ENCODE measurements at places on chromosomes 12 and 14.
A peak's percentile ranks its signal among the peaks of the same experiment; 100 is the strongest.

DNA sequence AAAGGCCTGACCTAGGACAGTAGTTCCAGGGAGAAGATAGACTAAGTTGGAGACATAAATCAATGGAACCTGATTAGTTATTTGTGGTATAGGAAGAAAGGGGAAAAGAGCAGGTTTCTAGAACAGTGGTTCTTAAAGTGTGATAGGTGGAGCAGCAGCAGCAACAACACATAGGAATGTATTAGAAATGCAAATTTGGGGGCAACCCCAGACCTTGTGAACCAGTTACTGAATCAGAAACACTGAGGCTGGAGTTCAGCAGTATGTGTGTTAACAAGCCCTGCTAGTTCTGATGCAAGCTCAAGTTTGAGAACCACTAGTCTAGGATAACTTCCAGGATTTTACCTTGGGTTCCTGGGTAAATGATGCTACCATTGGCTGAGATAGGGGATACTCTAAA is 308.7 kb downstream of the EMP1 start:
- no peak for DNase-seq

- DNase-seq = no peak
Measured at GRCh38 chr12:88834226-88834625, 254.0 kb upstream of the KITLG start.

- no peak for DNase-seq
Measured at GRCh38 chr12:120821878-120822277, 82.3 kb downstream of the SPPL3 start.

- no peak for DNase-seq
Measured at GRCh38 chr12:109739747-109740693, 26.4 kb downstream of the FAM222A start.

DNA sequence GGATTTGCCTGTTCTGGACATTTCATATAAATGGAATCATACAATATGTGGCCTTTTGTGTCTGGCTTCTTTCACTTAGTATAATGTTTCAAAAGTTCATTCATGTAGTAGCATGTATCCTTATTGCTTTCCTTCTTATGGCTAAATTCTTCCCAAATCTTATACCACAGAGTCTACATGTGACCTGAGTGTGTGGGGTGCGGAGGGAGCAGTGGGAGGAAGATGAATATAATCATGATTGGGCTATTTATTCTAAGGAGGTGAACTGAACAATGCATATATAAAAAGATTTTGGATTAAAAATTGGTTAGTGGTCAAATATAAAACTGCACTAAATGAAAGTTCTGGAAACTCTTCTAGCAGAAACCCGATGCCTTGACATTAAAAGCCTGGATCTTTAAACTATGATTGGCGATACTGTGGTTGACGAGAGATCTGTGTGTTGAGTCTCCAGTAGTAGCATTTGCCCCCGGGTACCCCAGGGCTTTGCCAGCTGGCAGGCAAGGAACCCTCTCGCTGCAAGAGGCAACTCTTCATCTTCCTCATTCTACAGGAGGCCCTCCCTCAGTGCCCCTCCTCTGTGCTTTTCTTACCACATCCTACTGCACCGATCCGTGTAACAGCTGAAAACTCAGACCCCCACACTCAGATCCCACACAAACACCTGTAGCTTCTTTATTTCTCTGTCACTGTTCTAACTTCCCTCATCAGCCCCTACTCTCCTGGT is 2.6 kb downstream of the CYP46A1 start:
- no peak for DNase-seq

- DNase-seq = no peak
Measured at GRCh38 chr12:10293151-10293550, 14.5 kb upstream of the KLRD1 start.

DNA sequence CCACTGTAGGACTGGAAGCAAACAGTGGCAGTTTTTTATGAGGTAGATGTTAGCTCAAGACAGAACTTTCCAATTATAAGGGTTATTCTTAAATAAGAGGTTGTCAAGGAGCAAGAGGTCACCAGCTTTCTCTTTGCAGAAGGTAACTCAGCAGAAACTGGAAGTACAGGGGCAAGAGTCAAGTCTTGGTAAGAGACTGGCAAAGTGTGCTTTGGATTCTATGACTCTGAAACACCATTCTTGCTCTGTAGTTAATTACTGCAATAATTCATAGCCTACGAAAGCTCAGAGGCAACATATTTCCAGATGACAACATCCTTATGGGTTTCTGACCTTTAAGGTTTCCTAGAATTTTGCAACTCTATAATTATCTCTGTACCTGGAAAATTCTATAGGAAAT is 51.3 kb downstream of the RMST start:
- no peak for DNase-seq

DNA sequence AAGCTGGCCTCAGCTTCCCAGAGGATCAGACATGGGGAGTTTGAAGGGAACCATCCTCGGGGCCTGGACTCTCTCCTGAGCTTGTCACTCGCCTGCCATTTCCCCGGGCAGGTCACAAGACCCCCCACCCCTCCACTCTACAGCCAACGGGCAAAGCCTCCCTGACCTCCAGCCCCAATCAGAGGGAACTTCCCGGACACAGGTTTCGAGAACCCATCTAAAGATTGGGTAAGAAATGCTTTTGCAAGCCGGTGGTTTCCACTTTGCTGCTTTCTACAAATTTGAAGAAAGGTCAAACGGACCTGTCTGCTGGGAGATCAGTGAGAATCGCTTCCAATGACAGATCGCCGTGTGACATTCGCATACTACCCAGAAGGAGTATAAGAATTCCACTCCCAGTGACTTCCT is 89.6 kb downstream of the SCARB1 start:
- no peak for DNase-seq

- no peak for DNase-seq
Measured at GRCh38 chr12:6057700-6058099, 66.8 kb downstream of the VWF start.

- DNase-seq = no peak
Measured at GRCh38 chr14:102058961-102059360, 27.9 kb downstream of the HSP90AA1 start.

DNA sequence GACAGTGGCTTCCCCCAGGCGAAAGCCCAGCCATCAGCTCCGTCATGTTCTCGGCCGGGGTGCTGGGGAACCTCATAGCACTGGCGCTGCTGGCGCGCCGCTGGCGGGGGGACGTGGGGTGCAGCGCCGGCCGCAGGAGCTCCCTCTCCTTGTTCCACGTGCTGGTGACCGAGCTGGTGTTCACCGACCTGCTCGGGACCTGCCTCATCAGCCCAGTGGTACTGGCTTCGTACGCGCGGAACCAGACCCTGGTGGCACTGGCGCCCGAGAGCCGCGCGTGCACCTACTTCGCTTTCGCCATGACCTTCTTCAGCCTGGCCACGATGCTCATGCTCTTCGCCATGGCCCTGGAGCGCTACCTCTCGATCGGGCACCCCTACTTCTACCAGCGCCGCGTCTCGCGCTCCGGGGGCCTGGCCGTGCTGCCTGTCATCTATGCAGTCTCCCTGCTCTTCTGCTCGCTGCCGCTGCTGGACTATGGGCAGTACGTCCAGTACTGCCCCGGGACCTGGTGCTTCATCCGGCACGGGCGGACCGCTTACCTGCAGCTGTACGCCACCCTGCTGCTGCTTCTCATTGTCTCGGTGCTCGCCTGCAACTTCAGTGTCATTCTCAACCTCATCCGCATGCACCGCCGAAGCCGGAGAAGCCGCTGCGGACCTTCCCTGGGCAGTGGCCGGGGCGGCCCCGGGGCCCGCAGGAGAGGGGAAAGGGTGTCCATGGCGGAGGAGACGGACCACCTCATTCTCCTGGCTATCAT is 663 bp downstream of the PTGER2 start:
- no peak for DNase-seq

DNA sequence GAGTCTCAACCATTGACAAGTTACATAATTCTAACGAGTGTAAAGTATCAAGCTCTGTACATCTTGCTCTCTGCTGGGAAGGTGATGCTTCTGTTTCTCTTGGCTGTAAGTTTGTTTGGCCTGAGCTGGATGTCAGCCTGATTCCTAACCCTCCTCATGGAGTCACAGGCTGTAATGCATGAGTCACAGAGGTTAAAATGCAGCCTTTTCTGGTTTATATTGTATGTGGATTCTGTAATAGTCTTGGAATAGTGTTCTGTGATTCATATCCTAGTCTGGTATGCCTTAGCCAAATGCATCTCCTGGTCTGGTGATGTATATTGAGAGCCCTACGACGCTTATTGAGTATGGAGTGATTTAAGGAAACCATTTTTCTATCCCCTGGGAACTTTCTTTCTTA is 104.5 kb upstream of the FRMD6 start:
- no peak for DNase-seq

DNA sequence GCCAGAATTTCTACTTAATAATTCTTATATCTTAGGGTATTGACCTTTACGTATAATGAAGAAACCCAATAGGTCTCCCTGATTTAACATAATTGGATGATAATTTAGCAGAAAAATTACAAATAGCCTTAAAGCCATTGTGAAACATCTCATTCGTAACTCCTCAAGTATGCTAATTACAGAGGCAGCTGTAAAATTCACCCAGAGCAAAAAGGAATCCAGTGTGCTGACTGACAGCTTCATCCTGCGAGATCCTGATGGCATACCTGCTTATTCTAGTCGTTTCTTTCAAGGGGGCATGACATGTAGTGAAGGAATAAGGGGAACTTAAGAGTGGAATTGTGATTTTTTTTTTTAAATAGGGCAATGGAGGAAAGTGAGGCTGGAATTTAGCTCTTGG is 291.5 kb downstream of the FUT8 start:
- no peak for DNase-seq

DNA sequence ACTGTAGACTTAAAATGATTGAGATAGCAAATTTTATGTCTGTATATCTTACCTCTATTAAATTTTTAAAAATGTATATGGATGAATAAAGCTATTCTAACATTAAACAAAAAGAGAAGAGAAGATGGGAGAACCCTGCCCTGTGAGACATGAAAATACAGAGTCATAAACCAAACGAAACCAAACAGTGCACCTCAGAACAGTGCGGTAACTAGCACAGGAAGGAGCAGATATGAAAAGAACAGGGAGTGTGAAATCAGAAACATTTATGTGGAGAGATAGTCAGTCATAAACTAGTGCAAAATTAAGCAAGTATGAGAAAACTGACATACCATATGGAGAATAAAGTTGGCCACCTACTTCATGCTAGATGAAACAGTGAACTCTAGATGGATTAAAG is 135.1 kb downstream of the ERC1 start:
- DNase-seq = no peak

DNA sequence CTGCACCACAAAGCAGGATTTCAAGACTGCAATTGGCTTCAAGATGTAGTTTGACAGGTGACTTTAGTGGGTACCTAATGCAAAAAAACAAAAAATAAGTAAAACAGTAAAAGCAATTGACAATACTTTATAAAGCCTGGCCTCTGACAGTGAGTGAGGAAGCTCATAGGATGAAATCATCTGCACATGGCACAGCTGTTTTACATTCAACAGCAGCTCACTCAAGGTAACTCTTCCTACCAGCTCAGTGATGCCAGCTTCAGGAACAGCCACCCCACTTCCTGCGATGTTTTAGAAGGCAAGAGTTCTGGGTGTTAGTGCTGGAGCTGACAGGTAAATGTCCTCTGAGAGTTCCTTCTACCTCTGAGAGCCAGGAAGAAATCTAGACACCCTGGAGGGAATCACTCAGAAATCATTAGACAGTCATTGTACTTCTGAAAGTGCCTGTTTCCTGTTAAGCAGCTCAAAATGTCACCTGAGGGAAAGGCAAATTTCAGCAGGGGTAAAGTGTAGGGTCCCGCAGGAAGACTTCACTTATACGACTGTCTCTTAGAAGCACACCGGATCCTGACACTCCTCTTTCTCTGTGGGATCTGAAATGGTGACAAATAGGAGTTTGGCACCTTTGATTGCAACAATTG is 99.9 kb downstream of the FOXN3 start:
- DNase-seq = no peak

- peak; percentile 78 for DNase-seq
Measured at GRCh38 chr14:50311337-50311971, 575 bp downstream of the L2HGDH start.

- DNase-seq = no peak
Measured at GRCh38 chr12:109653890-109654289, 59.7 kb upstream of the FAM222A start.

DNA sequence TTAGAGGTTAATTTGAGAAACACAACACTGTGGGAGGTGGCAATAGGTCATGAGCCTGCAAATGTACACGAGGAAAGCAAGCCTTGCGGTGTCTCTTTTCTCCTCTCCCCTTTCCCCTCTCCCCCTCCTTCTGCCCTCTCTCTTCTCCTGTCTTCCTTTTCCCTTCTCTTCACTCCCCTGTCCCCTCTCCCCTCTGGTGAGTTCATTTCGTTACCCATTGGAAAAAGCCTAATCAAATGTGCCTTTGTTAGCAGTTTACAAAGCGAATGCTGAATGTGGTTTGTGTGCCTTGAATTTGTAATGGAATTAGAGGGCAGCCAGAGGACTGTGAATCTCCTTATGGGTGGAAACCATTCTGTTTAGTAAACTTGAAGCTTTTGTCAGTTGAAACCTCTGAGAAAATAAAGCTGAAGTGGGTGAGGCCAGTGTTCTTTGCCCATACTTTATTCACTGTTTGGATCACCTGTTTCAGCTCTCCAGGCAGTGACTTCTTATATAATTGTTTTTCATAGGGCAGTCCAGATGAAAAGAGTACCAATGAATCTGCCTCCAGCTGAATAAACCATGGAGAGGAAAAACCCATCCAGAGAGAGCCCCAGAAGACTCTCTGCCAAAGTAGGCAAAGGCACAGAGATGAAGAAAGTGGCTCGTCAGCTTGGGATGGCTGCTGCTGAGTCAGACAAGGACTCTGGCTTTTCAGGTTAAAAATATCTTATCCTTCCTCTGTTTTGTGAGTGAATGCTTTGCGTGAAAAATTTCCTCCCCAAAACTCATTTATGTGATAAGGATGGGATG is 7.3 kb downstream of the CIPC start:
- DNase-seq = no peak

- no peak for DNase-seq
Measured at GRCh38 chr12:46374310-46374709, 1.7 kb upstream of the SLC38A2 start.

DNA sequence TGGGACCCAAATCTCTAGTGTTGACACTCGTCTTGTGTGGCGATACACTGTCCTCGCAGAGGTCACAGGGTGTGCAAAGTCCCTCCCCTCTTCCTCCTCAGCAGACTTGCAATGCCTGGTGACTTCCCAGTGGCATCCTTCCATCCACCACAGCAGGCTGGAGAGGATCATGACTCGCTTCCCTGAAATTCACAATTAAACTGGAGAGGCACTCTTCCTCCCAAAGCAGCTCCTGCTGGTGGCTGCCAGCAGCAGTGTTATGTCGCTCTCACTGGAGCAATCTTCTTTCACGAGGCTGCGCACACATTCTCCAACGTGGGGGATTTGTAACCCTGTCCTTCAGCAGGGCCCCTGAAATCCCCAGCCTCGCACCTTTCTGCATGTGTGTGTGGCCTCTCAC is 145.2 kb upstream of the TMCC3 start:
- DNase-seq = no peak

DNA sequence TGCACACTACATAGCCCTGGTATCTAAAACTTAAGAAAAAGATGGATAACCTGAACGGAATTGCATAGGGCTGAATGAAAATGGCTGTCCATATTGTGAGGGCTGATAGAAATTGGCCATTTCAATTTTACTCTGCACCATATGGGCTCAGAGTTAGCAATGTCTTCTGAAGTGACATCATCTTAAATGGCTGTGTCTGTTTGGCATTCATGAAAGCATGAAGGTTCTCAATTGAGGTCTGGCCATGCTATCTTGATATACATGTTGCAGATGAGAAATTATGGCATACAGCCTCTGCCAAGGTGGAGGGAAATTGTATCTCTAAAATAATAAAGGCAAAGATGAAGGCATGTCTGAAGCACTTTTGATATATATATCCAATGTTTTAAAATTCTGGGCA is 226.0 kb upstream of the PDE3A start:
- DNase-seq = no peak
